ENCODE measurements at places on chromosomes 2 and 18.

- DNase-seq = no peak
These were observed 11.2 kb upstream of the STK17B start for GRCh38 chr2:196182439-196183171.

- DNase-seq = no peak
These were observed 1.4 kb downstream of the DOCK10 start for GRCh38 chr2:225040856-225041206.

DNA sequence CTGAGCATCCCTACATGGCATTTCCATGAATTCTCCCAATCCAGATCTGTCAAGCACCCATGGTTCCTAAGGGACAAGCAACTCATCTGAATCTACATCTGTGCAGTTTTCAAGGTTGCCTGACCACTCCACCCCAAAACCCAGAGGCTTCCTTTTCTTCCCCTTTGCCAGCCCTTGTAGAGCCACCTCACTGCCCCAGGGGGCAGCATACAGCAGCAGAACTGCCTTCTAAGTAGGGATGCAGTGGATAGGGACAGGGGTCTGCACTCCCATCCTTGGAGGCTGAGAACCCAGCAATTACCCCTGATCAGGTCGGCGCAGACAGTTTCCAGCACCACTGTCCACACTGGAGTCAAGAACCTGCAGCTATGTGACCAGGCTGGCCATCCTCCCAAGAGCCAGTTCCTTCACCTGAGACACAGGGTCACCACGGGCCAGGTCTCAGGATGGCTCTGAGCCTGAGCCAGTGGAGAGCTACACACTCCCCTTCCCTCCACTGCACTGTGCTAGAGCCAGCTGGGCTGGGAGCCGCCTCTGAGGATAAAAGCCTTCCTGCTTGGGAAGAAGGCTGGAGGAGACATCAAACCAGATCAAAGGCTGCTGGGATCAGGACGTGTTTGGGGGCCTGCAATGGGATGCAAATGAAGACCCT lies 283.1 kb downstream of the CELF4 start:
- DNase-seq = no peak

DNA sequence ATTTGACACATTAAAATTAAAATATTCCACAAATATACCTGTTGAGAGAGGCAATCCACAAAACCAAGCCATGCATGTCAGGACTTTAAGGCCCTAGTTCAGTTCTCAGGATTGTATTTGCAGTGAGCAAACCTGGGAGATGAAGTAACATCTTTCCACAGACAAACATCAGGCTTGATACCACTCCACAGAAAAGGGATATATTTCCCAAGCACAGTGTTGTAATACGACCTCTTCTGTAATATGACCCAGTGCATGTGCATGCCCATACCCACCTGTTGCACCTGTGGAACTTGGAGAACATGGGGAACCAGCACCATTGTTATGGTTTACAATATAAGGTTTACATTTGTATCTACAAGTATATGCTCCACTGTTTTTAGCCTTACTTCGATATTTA lies 184.0 kb downstream of the PDE11A start:
- DNase-seq = no peak

DNA sequence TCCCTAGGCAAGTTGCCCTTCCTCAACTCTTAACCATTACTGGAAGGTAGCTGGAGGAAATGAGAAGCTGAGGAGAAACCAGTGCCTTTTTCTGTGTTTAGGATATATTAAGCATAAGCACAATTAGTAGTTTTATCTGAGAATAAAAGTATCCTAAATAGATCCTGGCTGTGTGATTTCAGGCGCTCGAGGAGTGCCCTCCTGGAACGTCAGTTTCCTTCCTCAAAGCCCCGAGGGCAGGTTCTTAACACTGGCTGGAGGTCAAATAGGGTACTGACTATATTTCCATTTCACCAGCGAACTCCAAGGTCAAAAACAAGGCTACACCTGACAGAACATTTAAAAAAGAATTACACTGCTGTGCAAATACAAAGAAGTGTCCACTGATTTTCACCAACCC lies 1.5 kb upstream of the STON1 start:
- no peak for DNase-seq

- DNase-seq = no peak
These were observed 498 bp downstream of the TGOLN2 start for GRCh38 chr2:85327160-85327821.
